ENCODE measurements at places on chromosomes 2 and 18. TPM values are rescaled to one million over a fixed set of nuclear protein-coding genes. Genes with fewer than 3 reads are reported as not detected.

DNA sequence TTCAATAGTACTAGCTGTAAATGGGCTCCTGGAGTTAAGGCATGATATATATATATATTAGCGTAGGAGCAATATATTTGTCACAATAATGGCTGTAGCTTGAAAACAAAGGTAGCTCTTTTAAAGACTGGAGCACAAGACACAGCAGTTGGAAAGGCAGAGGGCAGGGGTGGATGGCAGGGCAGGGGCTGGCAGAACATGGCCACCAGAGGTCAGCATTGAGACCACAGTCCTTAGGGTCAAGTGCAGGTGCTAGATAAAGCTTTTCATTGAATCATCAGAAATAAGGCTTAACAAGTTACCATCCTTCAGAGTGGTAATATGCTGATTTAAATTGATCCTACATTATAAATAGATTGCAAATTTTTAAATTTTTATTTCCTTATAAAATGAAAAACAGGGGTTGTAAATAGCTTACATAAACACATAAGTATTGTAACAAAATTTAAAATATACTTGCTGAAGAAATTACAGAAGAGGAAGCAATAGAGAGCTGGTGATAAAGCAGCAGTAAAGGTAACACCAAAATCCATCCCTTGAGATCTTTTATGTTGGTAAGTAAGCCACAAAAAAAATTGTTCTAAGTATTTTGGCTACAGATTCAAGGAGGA lies 161.2 kb upstream of the PIEZO2 start:
- H3K36me3 ChIP-seq, result no peaks in the 10 kb centered on the region
- no peaks in the 10 kb centered on the region for H3K4me1 ChIP-seq
- DNase-seq, result peak; percentile 47
- H3K4me3 ChIP-seq, result no peak overlapping the region

WBP1 gene
- total RNA-seq, result 83.9 TPM

DHRS9 gene
- total RNA-seq, result 2.2 TPM

DNA sequence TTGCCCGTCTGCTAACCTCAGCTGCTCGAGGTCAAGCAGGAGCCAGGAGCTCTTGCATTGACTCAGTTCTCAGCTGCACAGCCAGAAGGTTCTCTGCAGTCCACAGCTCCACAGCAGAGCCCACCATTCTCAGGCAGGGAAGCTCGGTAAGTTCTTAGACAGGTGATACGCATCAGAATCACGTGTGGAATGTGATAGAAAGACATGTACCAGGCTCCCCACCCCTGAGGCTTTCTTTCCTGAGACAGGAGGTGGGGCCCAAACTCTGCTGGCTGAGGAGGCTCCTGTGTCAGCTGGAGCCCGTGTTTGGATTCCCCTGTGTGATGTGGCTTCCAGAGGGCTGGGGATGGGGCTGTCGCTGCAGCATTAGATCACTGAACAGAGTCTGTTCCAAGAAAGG lies 28.0 kb downstream of the DIPK1C start:
- H3K4me3 ChIP-seq, result no peak overlapping the region
- no peaks in the 10 kb centered on the region for H3K4me1 ChIP-seq
- no peak overlapping the region for H3K27ac ChIP-seq
- no peaks in the 10 kb centered on the region for H3K27me3 ChIP-seq
- H3K36me3 ChIP-seq, result no peaks in the 10 kb centered on the region

DNA sequence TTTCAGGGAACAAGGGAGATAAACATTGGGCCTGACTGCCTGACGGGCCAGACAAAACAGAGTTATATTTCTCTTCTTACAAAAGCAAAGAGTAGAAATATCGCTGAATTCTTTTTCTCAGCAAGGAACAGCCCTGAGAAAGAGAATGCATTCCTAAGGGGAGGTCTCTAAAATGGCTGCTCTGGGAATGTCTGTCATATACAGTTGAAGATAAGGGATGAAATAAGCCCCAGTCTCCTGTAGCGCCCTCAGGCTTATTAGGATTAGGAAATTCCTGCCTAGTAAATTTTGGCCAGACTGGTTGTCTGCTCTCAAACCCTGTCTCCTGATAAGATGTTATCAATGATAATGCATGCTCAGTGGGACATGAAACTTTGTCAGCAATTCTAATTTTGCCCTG lies 134.9 kb upstream of the CNTNAP5 start:
- H3K27ac ChIP-seq, result no peak overlapping the region
- H3K4me3 ChIP-seq, result no peak overlapping the region
- H3K27me3 ChIP-seq, result no peaks in the 10 kb centered on the region
- H3K4me1 ChIP-seq, result no peaks in the 10 kb centered on the region
- DNase-seq, result no peak
- H3K36me3 ChIP-seq, result no peaks in the 10 kb centered on the region

- no peak for DNase-seq
- no peaks in the 10 kb centered on the region for H3K27me3 ChIP-seq
Measured at GRCh38 chr2:4258563-4258962, 555.2 kb downstream of the DCDC2C start.

DNA sequence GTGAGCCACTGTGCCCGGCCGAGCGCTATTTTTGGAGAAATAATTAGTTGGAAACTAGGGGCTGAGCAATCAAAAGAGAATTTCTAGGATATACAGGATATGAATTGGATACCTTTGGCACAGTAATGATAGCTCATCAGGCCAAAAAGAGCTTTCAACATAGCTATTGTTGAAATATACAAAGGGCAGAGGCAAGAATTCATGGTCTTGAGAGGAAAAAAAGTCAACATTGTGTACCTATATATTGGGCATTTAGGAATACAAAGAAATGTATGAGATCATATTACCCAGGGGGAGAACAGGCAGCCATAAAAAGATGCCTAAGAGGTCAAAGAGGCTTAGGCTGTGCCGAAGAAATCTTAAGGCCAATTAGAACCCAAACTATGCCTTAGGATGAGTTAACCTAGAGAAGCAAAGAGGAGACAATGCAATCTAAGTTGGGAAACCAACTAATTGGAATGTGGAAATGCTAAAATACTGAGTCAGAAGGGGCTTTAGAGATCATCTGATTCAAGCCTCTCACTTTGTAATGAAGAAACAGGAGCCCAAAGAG lies 99.0 kb downstream of the RBBP8 start:
- no peaks in the 10 kb centered on the region for H3K27me3 ChIP-seq
- no peak overlapping the region for H3K27ac ChIP-seq
- no peak overlapping the region for H3K4me3 ChIP-seq
- no peaks in the 10 kb centered on the region for H3K36me3 ChIP-seq
- DNase-seq, result no peak
- no peaks in the 10 kb centered on the region for H3K4me1 ChIP-seq

Measured in kidney (tissue), 22 donors.